A673 (cell line): ENCODE measurements at places on chromosomes 7 and 10. TPM values are rescaled to one million over a fixed set of nuclear protein-coding genes. Genes with fewer than 3 reads are reported as not detected.

The IFIT1 gene
- 2.4 and 3.2 TPM in 2 replicates for total RNA-seq

The CRHR2 gene
- total RNA-seq = not detected in 2 replicates

- DNase-seq = peak; percentile 16
These were observed at the start of gene KCND2 for GRCh38 chr7:120272701-120273475. Gene KCND2, plus strand, starts transcription at chr7:120273175.

The GBX1 gene
- total RNA-seq = not detected in 2 replicates

DNA sequence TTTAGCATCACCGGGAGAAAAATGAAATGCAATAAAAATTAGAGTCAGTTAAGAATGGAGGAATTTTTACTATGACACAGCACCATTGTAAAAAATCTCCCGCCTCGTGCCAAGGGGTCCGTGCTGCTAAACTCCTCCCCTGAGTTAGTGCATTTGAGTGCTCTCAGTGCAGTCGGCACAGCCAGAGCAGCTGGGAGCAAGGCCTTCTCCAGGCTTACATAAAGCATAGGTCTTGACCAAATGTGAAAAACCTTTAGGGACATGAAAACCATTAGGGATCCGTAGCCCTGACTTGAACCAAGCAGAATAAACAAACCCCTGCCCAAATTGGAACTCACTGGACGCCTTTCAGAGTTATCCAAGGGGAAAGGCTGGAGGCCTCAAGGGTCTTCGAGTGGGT is 152.6 kb downstream of the PLCE1 start:
- no peak for DNase-seq

- no peak for DNase-seq
These were observed 329.7 kb upstream of the ADARB2 start for GRCh38 chr10:2067015-2067414.

The OPALIN gene
- total RNA-seq = not detected in 2 replicates

- no peak for DNase-seq
These were observed 40.9 kb downstream of the C1GALT1 start for GRCh38 chr7:7223250-7223649.

DNA sequence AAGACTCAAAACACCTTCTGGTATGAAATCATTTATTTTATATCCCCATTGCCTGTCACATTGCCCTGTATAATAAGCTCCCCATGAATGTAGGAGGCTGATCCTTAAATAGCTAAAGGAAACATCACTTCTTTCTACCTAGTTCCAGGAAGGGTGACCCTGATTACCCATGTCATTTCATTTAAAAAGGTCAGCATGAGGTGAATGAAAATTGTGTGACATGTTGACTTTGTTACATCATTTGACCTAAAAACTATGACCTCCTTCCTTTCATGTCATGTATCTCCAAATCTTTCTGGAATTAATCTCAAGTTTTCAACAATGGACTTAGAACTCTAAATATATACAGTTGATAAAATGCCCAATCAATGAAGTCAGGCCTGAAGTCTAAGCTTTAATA is 161.5 kb downstream of the AHR start:
- DNase-seq = no peak

The NRAP gene
- 0.17 and 0.34 TPM in 2 replicates for total RNA-seq

- DNase-seq = no peak
These were observed 20.8 kb upstream of the CCAR1 start for GRCh38 chr10:68700197-68700596.

DNA sequence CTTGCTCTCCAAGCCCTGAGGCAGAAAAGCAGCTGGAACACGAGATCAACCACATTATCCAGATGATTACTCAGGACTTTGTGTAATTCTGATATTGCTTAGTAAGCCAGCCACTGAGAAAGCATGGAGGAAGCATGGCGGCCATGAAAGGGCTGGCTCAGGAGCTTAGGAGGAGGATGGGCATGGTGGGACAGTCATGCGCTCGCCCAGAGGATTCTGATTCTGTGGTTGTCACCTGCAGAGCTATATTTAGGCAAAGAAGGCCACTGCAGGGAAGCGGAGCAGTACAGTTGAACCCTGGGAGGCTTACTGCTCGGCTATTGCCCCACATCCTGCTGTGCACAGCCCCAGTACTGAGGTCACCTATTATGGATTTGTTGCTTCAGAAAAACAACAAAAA is 128.8 kb upstream of the DNAJB12 start:
- no peak for DNase-seq
